ENCODE measurements at places on chromosomes 1 and 21.

DNA sequence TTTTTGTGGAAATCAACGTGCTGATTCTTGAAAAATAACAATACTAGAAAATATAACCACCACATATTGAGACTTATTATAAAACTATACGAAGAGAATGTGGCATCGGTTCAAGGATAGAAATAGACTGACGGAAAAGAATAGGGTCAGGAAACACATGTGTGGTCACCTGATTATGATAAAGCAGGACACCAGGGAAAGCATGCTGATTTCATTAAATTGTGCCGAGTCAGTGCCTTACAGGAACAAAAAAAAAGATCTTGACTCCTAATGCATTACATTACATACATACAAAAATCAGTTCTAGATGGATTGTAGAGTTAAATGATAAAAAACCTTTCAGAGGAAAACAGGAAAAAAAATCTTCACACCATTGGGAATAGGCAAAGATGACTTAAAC lies 43.5 kb upstream of the SERPINC1 start:
- no peak for DNase-seq

DNA sequence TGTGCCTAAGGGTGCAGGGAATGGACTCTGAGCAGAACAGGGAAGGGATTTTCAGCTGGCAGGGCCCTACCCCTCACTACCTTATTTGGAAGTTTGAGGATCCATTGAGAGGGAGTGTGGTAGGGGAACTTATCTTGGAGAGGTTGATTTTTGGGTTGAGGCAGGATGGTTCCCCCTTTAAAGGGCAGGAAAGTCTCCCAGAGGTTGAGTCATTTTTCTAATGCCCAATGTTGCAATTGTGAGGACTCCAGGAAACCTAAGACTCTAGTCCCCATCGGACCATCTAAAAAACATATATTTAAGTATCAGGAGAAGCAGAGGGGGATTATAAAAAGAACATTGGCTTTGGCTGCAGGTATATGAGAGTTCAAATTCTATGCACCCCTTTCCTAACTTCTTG lies 47.3 kb downstream of the SAMD13 start:
- no peak for DNase-seq

GRCh38 chr21:31656199-31657095 lies 3.0 kb upstream of the SOD1 start:
- no peak for DNase-seq

DNA sequence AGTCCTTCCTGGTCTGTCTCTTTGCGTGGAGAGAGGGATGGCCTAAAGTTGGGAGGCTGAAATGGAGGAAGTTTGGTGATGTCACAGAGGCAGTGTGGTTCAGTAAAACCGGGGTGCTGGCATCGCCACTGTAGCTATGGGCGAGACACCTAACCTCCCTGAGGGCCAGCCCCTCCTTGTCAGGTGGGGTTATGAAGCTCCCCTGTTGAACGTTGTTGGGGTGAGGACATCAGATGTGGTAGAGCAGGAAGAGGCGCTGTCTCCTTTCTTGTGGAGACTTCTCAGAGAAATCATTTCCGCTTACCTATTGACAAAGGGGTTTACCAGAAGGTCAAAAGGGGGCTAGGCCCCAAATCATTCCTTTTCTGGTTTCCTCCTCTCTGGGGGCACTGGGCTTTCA lies 294.7 kb downstream of the SIPA1L2 start:
- no peak for DNase-seq

DNA sequence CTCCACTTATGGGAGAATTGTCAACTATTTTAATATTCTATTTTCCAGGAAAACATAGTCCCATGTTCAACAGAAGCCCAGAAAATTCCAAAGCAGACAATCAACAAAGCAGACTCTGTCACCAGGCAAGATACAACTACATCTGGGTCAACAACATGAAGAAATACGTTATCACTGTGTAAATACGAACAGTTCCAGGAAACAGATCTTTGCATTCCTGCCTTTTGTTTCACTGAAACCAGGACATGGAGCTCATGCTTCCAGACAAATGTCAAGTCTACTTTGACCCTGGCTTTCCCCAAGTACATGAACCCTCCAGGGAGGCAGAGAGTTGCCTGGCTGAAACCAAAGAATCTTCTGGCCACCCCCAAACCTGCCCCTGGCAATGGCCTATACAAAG lies 106.7 kb downstream of the SETD4 start:
- DNase-seq, result no peak

GRCh38 chr1:8200317-8201115 lies 117.4 kb upstream of the SLC45A1 start:
- no peak for DNase-seq

DNA sequence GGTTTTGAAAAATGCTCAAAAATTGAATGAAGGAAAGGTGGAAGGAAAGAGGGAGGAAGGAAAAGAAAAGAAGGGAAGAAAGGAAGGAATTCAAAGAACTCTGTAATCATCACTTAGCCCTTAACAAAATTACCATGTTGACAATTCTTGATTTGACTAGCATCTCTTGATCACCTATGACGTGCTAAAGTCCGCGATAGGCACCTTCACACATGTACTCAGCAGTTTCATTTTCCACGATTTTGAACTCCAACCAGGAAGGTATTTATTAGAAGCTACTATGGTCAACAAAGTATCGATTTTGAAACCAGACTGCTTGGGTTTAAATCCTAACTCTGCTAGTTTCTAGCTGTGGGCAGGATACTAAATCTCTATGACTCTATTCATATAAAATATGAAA lies 146.9 kb downstream of the DAB1 start:
- no peak for DNase-seq

- DNase-seq, result no peak
These were observed 110.0 kb downstream of the KCTD3 start for GRCh38 chr1:215677112-215677511.

DNA sequence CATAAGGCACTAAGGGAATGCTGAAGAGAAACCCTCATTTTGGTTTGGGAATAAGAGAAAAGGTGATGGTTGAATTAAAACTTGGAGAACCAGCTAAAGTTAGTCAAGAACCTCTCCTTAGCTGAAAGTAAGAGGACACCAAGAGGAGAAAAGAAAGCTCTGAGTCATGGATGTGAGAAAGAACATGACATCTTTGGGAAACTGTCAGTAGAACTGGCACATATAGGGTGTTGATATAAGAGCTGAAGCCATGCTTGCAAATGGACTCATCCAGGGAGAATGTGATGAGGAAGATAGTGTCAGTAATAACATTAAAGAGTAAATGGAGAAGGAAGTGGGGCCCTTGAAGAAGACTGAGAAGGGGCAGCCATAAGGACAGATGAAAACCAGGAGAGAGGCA lies 54.3 kb downstream of the LRRC8C start:
- no peak for DNase-seq

- DNase-seq, result no peak
These were observed 34.6 kb upstream of the SLC45A1 start for GRCh38 chr1:8283058-8283884.

DNA sequence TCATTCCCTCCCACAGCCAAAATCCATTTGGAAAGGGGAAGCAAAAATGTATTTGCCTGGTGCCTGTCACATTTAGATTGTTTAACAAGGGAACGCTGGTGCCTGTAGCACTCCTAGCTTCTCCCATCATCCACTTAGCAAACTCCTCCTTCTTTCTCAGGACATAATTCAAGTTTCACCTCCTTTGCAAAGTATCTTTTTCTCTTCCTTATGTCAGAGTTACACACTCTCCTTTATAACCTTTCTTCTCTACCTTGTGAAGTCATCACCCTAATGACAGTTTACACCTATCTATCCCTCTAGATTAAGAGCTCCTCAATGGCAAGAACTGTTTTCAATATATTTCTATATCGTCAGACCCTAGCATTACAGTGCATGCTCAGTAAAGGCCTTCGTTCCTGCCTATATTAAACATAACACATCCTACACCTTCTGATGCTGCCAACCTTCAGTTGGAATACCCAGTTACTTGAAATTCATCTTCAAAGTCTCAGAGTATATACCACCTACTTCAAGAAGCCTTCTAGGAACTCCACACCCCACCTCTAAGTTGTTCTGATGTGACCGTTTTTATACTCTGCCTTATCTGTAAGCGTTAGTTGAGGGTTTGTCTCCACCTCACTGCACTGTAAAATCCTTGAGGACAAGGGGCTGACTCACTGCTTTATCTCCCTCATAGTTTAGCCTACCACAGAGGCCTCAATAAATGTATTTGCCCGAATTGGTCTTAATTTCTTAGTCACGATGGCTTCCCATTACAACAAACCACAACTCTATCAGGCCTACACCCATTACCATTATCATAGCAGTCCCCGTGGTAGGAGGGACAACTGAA lies 1.0 kb upstream of the EPS15 start:
- DNase-seq, result no peak

- no peak for DNase-seq
These were observed 6.6 kb downstream of the IFFO2 start for GRCh38 chr1:18949686-18950400.

DNA sequence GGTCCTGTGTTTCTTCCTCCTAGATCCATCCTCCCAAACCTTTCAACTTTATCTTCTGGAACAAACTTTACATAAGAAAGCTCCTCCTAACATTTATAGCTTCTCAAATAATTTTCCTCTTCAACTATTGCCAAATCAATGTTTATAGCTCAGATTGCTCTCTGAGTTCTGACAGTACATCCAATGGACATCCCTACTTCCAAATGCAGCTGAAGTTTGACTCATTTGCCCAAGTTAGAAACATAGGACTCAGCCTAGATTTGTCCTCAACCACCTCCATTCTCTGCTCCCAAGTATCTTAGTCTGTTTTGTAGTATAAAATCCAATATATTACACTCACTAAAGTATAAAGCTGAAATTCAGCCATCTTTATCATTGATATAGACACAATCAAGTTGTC lies 62.6 kb downstream of the ALG14 start:
- DNase-seq, result no peak

GRCh38 chr1:240385985-240386978 lies 225.7 kb downstream of the GREM2 start:
- DNase-seq, result no peak

DNA sequence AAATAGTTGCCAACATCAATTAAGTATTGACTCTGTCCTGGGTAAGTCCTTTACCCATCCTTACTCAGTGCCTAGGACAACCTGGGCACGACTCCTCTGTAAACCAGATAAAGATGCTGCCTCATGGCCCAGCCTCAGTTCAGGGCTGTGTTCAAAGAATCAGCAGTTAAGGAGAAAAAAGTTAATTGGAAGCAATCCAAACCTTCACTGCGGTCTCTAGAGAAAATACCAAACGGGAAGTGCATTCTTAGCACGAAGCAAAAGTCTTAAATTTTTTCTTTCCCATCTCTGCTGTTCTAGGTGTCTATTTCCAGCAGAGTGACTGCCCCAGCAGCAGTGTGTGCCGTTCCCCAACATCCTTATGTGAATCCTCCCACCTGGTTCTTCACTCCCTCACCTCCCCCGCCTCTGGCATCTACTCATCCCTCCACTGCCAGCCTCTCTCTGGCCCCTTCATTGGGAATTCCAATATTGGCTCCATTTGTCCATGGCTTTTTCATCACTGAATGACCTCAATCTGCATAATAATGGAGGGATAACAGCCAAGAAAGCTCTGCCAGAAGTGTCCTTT lies 23.2 kb downstream of the KANK4 start:
- DNase-seq, result no peak

DNA sequence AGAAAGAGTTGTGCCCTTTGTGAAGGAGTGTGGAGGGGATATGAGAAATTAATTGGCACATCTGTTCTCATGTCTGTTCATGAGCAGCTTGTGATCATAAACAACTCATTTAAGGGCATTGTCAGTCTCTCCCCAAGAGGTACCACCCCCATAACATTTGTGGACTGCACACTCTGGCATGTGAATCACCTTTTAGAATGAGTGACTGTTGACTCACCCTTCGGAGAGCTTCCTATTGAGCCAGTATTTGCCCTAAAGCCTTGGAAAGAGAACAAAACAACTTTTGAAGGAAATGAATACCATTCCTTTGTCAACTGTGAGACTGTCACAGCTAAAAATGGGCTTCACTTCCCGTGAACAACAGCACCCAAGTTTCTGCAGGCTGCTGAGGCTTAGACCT lies 27.5 kb upstream of the MYSM1 start:
- no peak for DNase-seq

DNA sequence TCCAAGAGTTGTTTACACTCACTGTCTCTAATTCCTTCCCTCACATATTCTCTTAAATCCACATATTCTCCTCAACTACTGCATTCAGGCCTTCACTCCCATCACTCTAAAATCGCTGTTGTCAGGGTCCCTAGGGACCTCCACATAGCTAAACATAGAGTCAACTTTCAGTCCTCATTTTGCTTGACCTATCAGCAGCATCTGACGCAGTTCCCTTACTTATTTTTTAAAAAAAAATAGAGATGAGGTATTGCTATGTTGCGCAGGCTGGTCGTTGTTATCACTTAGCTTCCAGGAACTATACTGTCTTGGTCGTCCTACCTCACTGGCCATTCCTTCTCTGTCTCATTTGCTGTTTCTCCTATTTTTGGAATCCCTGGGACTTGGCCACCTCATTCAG lies 11.7 kb upstream of the PLEKHO1 start:
- no peak for DNase-seq

- no peak for DNase-seq
These were observed 127.3 kb downstream of the GABPA start for GRCh38 chr21:25862112-25862511.

GRCh38 chr1:14824314-14824915 lies 225.9 kb downstream of the KAZN start:
- no peak for DNase-seq

- no peak for DNase-seq
These were observed 126.7 kb downstream of the EIF4G3 start for GRCh38 chr1:21050031-21050430.

- no peak for DNase-seq
These were observed 6.1 kb upstream of the AGO3 start for GRCh38 chr1:35924838-35925237.

- no peak for DNase-seq
These were observed 586.5 kb downstream of the PTBP2 start for GRCh38 chr1:97308131-97308530.
